ENCODE measurements at places on chromosomes 12 and 14.

DNA sequence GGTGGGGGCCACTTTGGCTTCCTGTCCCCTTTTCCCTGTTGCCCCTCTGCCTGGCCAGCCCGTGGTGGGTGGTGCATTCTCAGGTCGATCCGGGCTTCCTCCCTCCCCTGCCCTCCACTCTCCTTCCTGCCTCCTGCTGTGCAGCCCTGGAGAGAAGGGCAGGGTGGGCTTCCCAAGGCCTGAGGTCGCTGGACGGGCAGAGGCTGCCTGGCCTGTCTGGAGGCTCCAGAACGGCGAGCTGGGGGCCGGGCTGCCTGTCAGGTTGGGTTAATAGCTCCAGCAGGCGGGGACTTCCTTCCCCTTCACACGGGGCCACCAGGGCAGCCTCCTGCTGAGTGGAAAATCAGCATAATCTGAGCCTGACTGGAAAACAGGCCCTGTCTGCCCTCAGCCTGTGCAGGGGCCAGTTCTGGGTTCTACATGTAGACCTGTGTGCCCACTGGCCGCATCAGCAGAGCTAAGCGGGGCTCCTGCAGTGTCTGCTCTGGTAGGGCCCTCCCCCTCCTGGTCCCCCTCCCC is 11.3 kb downstream of the KIF26A start:
- DNase-seq: no peak

DNA sequence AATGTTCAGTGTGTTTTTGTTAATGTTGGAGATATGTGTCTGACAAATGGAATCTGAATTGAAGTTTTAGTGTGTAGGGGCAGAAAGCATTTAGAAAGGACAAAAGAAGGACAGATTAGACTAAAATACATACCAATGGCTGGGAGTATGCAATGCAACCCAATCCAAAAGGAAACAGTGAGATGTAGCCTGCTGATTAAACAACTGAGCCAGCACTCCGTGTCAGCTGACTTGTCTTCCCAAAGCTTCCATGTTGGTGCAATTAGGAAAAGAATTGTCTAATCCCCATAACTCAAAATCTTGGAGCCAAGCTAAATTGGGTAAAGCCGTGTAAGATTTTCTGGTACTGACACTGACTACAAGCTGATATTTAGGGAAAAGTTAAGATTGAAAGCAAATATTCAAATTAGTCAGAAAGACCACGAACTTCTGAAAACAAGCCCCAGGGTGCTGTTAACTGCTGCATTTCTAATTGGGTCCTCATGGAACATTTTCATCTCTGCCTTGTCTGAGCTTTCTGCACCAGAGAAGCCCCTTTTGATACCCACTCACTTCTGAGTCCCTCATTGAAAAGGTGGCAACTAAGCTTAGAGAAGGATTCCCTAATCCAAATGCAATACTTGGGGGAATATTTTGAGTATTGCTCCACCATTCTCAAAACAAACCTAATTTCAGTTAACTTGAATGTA is 109.1 kb downstream of the DAD1 start:
- DNase-seq: no peak

DNA sequence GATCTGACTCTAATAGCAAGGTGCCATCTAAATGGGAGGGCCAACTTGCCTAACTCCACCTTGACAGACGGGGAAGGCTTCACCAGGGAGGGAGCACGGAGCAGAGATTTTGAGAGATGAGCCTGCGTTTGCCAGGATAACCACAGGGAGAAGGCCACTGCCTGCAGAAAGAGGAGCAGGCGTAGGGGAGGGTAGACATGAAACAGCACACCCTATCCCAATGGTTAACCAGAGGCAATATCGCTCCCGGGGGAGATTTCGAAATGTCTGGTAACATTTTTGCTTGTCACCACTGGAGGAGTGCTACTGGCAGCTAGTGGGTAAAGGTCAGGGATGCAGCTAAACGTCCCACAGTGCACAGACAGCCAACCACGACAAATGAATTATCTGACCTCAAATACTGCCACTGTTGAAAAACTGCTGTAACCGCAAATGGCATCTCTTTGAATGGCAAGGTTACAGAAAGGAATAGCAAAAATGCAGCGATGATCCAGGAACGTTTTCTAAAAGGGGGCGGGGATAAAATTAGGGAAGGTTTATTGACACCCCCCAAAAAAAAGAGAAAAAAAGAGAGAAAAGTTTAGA is 126.0 kb upstream of the ATF7IP start:
- DNase-seq: peak; percentile 10

DNA sequence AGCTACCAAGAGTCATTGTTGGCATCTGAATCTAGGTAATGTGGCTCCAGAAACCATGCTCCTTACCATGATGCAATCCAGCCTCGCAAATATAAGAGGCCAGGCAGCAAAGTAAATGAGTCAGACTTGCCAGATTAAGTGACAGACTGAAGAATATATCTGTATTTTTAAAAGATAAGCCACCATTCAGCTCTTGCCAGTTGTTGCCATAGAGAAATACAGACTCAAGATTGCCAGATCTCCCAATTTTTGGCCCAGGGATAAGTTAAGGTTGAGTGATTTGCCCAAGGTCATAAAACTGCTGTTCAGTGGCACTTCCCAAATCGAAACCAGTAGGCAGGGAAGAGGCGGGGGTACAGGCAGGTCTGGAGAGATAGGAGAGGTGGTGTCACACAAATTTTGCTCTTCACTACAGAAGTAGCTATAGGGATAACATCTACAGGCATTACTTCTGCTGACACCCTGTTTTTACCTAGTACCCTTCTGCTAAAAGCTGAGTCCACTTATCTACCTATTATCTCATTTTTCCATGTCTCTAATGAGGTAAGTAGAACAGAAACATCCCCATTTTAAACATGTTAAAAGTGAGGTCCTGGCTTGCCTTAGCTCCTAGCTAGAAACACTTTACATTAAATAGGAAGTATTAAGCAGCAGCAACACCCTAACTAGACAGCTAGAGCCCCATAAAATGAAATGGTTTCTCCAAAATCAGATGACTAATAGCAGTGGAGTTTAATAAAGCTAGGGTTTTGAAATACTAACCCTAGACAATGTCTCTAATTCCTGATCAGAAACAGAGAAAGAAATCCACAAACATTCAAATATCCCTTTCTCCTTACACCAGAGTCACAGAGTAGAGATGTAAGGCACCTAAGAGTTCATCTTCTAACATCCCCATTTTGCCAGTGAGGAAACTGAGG is 19.5 kb downstream of the DCAF5 start:
- DNase-seq: no peak

- DNase-seq: no peak
Observed at GRCh38 chr12:14473707-14474287, 93.9 kb downstream of the PLBD1 start.

GRCh38 chr14:94904636-94905035 is 134.7 kb upstream of the GSC start:
- DNase-seq: no peak

GRCh38 chr12:69821456-69822159 is 3.4 kb upstream of the MYRFL start:
- DNase-seq: no peak

- DNase-seq: no peak
Observed at GRCh38 chr14:52686176-52686575, 9.2 kb downstream of the ERO1A start.

DNA sequence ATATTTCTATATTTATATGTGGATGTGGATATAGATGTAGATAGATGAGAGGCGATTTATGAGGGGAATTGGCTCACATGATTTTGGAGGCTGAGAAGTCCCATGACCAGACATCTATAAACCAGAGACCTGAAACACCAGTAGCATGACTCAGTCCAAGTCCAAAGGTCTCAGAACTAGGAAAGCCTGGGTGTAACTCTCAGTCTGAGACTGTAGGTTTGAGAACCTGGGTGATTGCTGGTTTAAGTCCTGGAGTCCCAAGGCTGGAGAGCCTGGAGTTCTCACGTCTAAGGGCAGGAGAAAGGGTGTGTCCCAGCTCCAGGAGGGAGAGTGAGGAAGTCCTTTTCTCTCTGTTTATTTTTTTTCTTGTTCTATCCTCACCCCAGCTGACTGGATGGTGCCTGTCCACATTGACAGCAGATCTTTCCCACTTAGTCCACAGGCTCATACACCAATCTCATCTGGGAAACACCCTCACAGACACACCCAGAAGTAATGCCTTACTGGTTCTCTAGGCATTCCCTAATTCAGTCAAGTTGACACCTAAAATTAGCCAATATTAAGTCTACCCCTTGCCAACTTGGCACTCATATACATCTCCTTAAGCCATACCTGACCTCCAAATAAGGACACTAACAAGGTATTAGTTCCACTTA is 45.4 kb downstream of the EMP1 start:
- DNase-seq: no peak

DNA sequence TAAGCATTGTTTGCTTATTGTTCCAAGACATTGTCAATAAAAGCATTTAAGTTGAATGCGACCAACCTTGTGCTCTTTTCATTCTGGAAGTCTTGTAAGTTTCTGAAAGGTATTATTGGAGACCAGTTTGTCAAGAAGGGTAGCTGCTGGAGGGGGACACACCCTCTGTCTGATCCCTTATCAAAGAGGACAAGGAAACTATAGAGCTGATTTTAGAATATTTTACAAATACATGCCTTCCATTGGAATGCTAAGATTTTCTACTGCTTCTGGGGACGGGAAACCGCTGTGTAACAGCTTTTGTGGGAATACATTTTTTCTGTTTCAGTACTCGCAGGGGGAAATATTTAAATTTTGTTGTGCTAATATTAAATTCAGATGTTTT is 3.5 kb downstream of the FOS start:
- DNase-seq: no peak

GRCh38 chr14:94702629-94703028 is 67.3 kb downstream of the GSC start:
- DNase-seq: no peak

GRCh38 chr14:104421892-104422828 is 157.4 kb upstream of the C14orf180 start:
- no peak for DNase-seq

- DNase-seq: no peak
Observed at GRCh38 chr14:68284834-68285233, 465.3 kb downstream of the RAD51B start.
